ENCODE measurements at places on chromosomes 3 and 15. TPM values are rescaled to one million over a fixed set of nuclear protein-coding genes. Genes with fewer than 3 reads are reported as not detected.

Gene ATP8B4
- total RNA-seq, result not detected

DNA sequence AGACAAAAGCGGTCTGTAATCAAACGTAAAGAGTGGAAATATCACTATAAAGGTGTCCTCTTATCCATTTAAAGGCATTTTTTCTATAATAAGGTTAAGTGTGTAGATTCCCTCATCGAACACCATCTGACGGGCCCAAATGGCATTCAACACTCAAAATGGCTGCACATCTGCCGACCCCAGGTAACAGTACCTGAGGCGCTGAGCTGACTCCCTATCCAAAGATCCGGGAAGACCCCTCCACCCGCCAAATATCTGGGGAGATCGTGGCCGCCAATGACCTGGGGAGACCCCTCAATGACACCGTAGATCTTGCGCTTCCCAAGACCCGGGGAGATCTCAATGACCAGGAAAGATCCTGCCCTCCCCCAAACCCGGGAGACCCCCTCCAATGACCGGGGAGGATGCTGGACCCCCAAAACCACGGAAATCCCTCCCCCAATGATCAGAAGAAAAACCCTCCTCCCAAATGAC lies 476 bp downstream of the IP6K2 start:
- no peak for DNase-seq

DNA sequence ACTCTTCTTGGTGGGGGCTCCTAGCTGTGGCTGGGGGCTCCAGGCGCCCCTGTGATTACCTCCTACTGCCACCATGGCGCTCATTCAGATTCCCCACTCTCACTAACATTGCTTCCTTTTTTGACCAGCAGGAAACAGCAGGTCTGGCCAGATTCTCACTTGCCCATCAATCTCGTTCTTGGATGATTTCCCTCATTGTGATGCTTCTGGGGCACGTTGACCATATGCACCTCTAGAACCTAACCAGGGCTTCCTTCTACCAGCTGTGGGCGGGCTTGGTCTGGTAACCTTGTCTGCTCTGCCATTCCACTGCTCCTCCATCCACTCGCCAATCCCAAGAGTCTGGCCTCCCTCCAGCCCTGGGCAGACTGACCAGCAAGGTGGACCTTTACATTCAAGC lies 35.9 kb upstream of the PTPN23 start:
- no peak for DNase-seq

GRCh38 chr3:127002195-127003174 lies 19.6 kb downstream of the PLXNA1 start:
- peak; percentile 94 for DNase-seq

GRCh38 chr15:44084770-44085169 lies 110.3 kb downstream of the FRMD5 start:
- no peak for DNase-seq

DNA sequence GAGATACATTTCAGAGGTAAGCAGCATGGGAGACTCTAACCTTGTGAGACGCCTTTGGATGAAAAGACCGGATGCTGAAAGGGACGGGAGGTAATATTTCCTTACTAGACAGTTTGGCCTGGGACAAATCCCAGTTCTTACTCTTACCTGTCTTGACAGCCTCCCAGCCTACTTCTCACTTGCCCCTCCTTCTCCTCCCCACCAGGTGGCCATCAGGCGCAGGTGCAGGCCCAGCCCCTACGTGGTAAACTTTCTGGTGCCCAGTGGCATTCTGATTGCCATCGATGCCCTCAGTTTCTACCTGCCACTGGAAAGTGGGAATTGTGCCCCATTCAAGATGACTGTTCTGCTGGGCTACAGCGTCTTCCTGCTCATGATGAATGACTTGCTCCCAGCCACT lies 6.3 kb downstream of the HTR3D start:
- no peak for DNase-seq

Gene AADACL2
- not detected for total RNA-seq
